ENCODE measurements at places on chromosomes 3 and 15. TPM values are rescaled to one million over a fixed set of nuclear protein-coding genes. Genes with fewer than 3 reads are reported as not detected.

IMPG2 gene
- 0.76 TPM for polyA plus RNA-seq

GRCh38 chr3:38566215-38566528 lies 70.0 kb downstream of the EXOG start:
- no peak for DNase-seq

GRCh38 chr3:121989943-121990342 lies 32.1 kb downstream of the ILDR1 start:
- DNase-seq: no peak

MYO5C gene
- 32.7 TPM for polyA plus RNA-seq

RTP1 gene
- polyA plus RNA-seq: not detected

GOLGA8T gene
- 0.35 TPM for polyA plus RNA-seq

GRCh38 chr3:138093721-138094120 lies 21.7 kb downstream of the DZIP1L start:
- no peak for DNase-seq

OCA2 gene
- 9.0 TPM for polyA plus RNA-seq

DNA sequence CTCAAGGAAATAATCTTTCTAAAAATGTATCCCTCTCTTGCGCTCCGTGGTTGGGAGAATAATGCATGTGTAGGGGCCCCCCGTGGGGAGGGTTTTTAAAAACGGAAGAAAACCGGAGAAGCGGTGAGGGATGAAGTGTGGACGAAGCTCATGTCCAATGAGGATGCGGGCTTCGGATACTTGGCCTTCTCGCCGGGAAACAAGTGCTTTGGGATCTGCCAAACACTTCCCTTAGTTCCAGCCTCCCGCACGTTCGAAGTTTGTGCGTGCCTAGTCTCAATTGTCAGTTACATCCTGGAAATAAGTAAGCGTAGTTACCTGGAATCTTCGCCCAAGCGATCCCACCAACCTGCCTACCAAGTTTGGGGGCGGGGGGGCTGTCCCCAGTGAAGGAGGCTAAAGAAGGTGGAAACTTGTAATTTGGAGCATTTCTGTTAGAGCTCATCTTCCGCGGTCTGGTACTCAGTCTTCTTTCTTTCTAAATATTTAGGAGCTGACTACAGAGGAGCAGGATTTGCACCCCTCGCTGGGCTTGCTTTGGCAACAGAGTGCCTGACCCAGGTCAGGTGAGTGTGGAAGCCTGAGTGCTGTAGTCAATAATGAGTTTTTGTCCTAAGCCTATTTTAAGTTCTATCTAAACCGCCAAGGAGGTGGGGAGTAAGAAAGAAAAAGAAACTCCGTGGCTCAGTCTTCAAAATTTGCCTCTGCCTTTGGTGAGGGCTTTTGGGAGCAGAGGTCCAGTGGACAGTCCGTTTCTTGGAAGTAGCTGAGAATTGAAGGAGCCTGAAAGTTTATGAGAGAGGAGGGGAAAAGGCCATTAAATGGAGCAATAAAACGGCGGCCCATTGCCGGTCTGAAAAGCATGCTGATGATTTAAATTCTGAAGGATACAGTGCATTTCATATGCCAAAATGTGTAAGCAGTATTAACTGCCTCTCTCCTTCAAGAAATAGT lies 1.1 kb downstream of the ITPR1 start:
- DNase-seq: no peak

HYAL1 gene
- 6.5 TPM for polyA plus RNA-seq

DNA sequence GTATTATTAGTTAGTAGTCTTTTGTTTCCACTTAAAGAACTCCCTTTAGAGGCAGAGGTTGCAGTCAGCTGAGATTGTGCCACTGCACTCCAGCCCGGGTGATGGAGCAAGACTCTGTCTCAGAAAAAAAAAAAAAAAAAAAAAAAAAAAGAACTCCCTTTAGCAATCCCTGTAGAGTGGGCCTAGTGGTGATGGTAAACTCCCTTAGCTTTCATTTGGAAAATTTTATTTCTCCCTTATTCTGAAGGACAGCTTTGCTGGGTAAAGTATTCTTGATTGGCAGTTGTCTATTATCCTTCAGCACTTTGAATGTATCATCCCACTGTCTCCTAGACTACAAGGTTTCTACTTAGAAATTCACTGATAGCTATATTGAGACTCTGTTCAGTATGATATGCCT lies 46.0 kb downstream of the RPL39L start:
- DNase-seq: no peak

Measured in left kidney (tissue), 8 donors.